Mammary epithelial cell (primary cell): ENCODE measurements at places on chromosomes 7 and 10. TPM values are rescaled to one million over a fixed set of nuclear protein-coding genes. Genes with fewer than 3 reads are reported as not detected.

GRCh38 chr10:91788527-91788926 is 9.7 kb upstream of the TNKS2 start:
- no peak for DNase-seq

The UNC5B gene
- total RNA-seq, result 10.0 TPM

- no peak for DNase-seq
These were observed 167.8 kb downstream of the CCDC71L start for GRCh38 chr7:106493041-106493731.

- no peak for DNase-seq
These were observed 128.7 kb downstream of the SAMD9 start for GRCh38 chr7:92988941-92989545.

The TCAF2 gene
- total RNA-seq, result 0.33 TPM

DNA sequence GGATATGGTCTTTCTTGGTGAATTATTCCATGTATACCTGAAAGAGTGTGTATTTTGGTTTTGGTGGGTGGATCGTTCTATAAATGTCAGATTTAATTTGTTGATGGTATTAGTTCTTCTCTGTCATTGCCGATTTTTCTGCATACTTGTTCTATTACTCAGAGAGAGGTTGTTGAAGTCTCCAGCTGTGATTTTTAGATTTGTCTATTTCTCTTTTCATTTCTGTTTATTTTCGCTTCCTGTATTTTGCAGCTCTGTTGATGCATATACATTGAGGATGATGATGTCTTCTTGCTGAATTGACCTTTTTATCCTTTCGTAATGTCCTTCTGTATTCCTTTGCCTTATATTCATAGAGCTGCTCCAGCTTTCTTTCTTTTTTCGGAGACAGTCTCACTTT is 12.1 kb upstream of the BHLHA15 start:
- DNase-seq, result no peak

DNA sequence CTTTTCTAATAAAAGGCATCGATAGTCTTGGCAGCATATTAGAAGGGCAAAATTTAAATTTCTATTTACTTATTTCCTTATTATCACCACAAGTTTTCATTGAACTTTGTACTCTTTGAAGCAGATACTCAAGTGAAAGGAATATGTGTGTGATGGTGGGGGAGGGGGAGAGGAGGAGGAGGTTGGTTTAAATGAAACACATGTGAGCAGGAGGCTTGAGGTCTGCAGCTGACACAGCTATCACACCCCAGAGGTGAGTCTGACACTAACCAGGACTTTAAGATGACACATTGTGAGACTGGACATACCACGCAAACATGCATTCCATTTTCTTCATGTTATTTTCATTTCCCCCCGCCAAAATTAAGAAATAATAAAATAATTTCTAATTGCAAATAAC is 63.3 kb downstream of the CTTNBP2 start:
- DNase-seq, result no peak

The UBTD1 gene
- 17.4 and 21.4 TPM in 2 replicates for total RNA-seq
